CD4-positive, alpha-beta memory T cell (primary cell): ENCODE measurements at places on chromosomes 2 and 18.

DNA sequence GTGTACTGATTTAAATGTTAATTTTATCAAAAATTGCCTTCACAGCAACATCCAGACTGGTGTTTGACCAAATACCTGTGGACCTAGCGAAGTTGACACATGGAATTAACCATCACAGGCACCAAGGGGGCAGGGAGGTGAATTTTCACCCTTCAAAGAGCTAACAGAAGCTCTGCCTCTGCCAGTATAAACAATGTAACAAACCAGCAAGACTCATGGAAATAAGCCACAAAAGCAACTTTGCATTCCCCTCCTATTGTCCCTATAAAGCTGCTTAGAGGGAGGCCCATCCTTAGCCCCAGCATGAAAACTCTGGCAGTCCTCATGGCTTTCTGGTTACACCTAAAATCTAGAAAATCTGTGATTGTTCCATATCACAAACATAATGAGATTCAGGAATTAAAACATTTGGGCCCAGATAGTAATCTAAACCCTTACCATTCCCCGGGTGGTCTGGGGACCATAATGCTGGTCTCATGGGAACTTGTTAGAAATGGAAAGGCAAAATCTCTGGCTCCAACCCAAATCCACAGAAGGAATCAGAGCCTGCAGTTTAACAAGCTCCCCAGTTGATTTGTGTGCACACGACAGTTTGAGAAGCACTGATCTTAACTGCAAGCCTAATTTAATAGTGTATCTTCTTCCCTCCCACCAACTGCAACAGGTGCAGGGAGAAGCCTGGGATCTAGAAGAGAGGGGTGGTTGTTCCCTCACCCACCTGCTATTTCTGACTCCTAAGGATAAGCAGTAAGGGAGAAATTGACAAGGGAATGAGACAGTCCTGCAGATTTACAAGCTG lies 23.1 kb downstream of the SERPINB11 start:
- no peak overlapping the region for H3K27ac ChIP-seq
- H3K36me3 ChIP-seq, result no peaks in the 10 kb centered on the region
- H3K27me3 ChIP-seq, result no peaks in the 10 kb centered on the region
- no peak for DNase-seq
- H3K4me1 ChIP-seq, result no peaks in the 10 kb centered on the region

DNA sequence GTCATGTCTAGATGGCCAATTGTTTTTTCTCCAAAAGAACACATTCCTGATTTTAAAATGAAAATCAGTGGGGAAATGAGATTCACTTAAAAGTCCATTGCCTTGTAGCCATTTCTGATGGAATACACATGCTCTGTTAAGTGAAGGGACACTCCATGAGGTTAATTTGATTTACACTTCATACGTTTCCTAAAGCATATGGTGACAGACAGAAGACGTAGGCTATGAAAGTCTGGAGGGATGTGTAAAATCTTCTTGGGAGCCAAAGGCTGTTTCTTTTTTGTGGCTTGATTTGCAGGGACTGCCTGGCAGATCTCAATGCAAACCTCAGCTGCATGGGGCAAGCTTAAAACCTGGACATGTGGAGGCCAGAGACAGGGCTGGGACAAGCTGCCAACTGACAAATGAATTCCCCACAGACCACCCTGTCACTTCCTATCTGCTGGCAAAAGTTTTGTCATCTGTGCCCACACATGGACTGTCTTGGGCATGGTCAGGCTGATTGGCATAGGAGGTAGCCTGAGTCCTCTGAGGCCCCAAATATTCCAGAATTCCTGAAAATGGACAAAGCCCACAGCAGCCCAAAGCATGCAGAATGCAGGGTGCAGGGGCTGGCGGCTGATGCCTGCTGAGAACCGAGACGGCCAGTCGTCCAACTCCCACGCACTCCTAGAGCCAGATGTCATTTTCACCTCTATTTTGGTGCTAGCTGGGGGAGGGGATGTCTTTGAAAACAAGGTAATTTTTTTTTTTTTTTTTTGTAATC lies 73.9 kb downstream of the SDC1 start:
- no peaks in the 10 kb centered on the region for H3K4me1 ChIP-seq
- H3K4me3 ChIP-seq, result no peak overlapping the region
- no peaks in the 10 kb centered on the region for H3K36me3 ChIP-seq
- no peak overlapping the region for H3K27ac ChIP-seq

DNA sequence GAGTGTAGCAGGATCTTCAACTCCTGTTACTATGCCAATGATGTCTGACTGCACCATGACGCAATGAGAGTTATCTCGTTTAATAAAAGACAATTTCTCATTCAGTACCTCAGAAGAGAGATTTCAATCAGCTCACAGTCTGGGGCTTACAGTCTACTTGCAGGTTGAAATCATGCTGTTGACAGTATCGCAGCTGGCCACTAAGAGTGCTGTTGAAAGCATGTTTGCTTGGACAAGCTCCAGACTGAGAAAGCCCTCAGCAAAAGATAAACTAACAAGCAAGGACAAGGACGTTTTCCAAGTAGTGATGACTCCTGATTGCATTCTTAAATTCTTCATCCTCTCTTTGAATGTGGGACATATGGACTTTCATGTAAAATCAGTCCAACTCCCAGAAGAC lies 145.2 kb upstream of the SYT4 start:
- no peak for DNase-seq
- H3K27ac ChIP-seq, result no peak overlapping the region
- no peaks in the 10 kb centered on the region for H3K4me1 ChIP-seq
- H3K27me3 ChIP-seq, result no peaks in the 10 kb centered on the region
- H3K4me3 ChIP-seq, result no peak overlapping the region
- H3K36me3 ChIP-seq, result no peaks in the 10 kb centered on the region

DNA sequence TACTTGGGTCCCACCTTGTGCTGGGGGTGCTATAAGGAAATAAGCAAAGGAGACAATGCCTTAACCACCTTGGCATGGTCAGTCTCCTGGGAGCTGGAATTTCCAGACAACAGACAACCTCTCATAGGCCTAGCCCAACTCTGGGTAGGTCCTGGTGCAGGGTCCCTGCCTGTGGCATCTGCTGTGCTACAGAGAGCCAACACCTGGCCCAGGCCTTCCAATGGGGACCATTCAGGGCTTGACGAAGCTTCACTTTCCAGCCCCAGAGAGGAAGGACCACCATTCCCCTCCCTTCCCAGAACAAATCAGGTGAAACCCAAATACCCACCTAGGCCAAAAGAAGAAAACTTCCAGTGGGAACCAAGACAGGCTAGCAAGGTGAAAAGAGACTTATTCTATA lies 82.8 kb downstream of the SMAD7 start:
- peaks cover 26% of the 10 kb centered on the region for H3K4me1 ChIP-seq
- no peak for DNase-seq
- no peak overlapping the region for H3K27ac ChIP-seq
- H3K27me3 ChIP-seq, result no peaks in the 10 kb centered on the region

DNA sequence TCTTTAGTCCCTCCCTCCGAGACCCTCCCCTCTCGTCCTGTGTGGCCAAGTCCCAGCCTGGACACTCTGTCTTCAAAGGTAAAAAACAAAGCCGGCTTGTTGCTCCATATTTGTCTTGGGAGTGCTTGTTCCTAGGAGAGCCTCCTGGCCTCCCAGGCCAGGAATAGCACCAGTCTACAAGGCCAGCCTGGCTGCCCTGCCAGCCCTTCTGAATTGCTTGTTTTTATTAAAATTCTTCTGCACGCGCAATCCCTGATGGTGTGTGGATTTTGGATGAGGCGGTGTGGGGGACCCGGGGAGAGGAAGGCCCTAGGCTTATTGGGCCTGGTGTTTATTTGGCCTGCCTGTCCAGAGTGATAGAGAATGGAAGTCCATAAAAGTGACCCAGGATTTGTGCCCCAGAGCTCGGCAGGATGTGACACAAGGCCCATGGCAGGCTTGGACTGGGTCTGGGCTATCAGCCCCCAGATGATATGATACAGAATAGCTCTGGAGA lies 297.3 kb downstream of the CYP26B1 start:
- H3K27ac ChIP-seq, result no peak overlapping the region
- no peak overlapping the region for H3K4me3 ChIP-seq
- DNase-seq, result no peak
- H3K36me3 ChIP-seq, result no peaks in the 10 kb centered on the region
- H3K4me1 ChIP-seq, result no peaks in the 10 kb centered on the region
- H3K27me3 ChIP-seq, result no peaks in the 10 kb centered on the region

DNA sequence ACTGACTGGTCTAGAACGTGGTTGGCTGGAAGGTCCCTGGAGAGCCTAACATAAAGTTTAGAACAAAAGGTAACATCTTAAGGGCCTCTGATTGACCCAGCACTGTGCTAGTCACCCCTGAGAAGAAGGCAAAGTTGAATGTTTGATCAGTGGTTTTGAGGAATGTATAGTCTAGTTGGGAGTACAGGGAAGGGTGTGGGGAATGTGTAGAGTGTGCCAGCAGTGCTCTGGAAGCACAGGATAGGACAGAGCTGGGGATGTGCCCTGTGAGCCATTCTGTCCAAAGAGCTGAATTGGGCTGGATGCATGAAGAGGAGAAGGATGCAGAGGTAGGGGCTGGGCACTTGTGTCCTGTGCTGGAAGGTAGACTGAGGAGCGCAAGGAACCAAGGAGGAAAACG lies 41.0 kb upstream of the DOCK10 start:
- no peaks in the 10 kb centered on the region for H3K36me3 ChIP-seq
- no peaks in the 10 kb centered on the region for H3K4me1 ChIP-seq
- no peaks in the 10 kb centered on the region for H3K27me3 ChIP-seq
- no peak for DNase-seq

DNA sequence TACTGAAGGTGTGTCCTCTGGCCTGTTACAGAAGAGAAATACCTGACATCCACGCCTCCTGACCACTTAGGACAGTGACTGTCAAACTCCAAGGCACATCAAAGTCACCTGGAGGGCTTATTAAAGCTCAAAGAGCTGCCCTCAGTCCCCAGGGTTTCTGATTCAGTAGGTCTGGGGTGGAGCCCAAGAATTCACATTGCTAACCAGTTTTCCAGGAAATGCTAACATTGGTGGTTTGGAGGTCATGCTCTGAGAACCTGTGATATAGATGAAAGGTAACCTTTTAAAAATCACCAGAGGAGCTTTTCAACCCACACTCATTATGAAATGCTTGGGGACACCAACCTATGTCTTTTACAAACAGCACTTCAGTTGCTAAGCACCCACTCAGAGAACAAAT lies 172.3 kb downstream of the ALK start:
- no peaks in the 10 kb centered on the region for H3K4me1 ChIP-seq
- no peak overlapping the region for H3K27ac ChIP-seq
- H3K27me3 ChIP-seq, result no peaks in the 10 kb centered on the region
- no peaks in the 10 kb centered on the region for H3K36me3 ChIP-seq
- H3K4me3 ChIP-seq, result no peak overlapping the region

DNA sequence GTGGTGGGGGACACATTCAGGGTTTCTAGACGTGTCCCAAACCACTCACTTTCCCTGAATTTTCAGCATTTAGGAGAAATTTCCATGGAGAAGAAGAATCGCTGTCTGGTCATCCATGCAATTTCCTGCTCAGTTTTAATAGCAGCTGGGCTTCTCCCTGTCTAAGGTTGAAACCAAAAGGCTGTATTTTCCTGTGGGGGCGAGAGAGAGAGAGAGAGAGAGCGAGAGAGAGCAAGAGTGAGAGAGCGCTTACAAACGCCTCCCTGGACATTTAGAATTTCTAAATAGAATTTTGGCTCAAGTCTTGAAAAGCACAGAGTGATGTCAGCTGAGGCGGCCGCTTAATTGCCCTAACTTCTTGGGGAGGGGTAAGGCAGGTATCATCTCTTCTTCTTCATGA lies 110.8 kb downstream of the SETBP1 start:
- DNase-seq, result no peak
- no peaks in the 10 kb centered on the region for H3K36me3 ChIP-seq
- no peak overlapping the region for H3K4me3 ChIP-seq
- no peak overlapping the region for H3K27ac ChIP-seq

GRCh38 chr18:75133721-75134610 lies 75.0 kb downstream of the PTGR3 start:
- H3K4me1 ChIP-seq, result no peaks in the 10 kb centered on the region
- H3K4me3 ChIP-seq, result no peak overlapping the region
- no peak overlapping the region for H3K27ac ChIP-seq
- DNase-seq, result no peak

GRCh38 chr2:20065885-20066602 lies 14.6 kb upstream of the LAPTM4A start:
- H3K27me3 ChIP-seq, result no peaks in the 10 kb centered on the region
- H3K36me3 ChIP-seq, result no peaks in the 10 kb centered on the region
- H3K4me3 ChIP-seq, result no peak overlapping the region
- no peak for DNase-seq

GRCh38 chr2:40249577-40249976 lies 202.3 kb downstream of the SLC8A1 start:
- no peaks in the 10 kb centered on the region for H3K4me1 ChIP-seq
- H3K4me3 ChIP-seq, result no peak overlapping the region
- H3K36me3 ChIP-seq, result no peaks in the 10 kb centered on the region
- H3K27me3 ChIP-seq, result no peaks in the 10 kb centered on the region
- no peak for DNase-seq
- H3K27ac ChIP-seq, result no peak overlapping the region

- no peak for DNase-seq
- H3K4me1 ChIP-seq, result no peaks in the 10 kb centered on the region
- no peaks in the 10 kb centered on the region for H3K27me3 ChIP-seq
- H3K36me3 ChIP-seq, result no peaks in the 10 kb centered on the region
- no peak overlapping the region for H3K4me3 ChIP-seq
These were observed 125.5 kb downstream of the WDSUB1 start for GRCh38 chr2:159160954-159161353.

GRCh38 chr2:68974946-68975665 lies 670 bp downstream of the GKN1 start:
- H3K4me3 ChIP-seq, result no peak overlapping the region
- DNase-seq, result no peak
- no peak overlapping the region for H3K27ac ChIP-seq
- H3K36me3 ChIP-seq, result no peaks in the 10 kb centered on the region
- no peaks in the 10 kb centered on the region for H3K4me1 ChIP-seq

DNA sequence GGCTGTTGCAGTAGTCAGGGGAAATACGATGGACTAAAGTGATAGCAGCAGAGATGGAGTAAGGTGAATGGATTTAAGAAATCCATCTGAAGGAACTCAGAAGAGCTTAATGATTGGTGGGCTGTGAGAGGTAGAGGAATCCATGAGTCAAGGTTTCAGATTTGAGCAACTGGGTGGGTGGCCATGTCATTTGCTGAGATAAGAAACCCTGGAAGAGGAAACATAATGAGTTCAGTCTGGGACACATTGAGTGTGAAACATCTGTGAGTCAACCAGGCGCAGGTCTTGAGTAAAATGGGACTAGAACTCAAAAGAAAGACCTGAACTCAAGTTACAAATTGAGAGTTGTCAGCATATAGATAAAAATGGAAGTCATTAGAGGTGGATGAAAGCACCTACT lies 19.7 kb upstream of the ASNSD1 start:
- H3K4me3 ChIP-seq, result no peak overlapping the region
- no peak for DNase-seq
- no peaks in the 10 kb centered on the region for H3K36me3 ChIP-seq
